ENCODE measurements at places on chromosomes 16 and 17. TPM values are rescaled to one million over a fixed set of nuclear protein-coding genes. Genes with fewer than 3 reads are reported as not detected.

The LITAFD gene
- total RNA-seq: not detected

The RAB11FIP3 gene
- 38.3 TPM for total RNA-seq

The TEKT5 gene
- total RNA-seq: not detected

The TRIM16 gene
- 5.5 TPM for total RNA-seq

The CDRT15 gene
- total RNA-seq: not detected
